ENCODE measurements at places on chromosomes 1 and 21.
A peak's percentile ranks its signal among the peaks of the same experiment; 100 is the strongest.

GRCh38 chr1:193569096-193569982 is 382.9 kb upstream of the B3GALT2 start:
- peak; percentile 16 for DNase-seq

GRCh38 chr1:22606161-22606560 is 30.3 kb upstream of the C1QA start:
- no peak for DNase-seq

GRCh38 chr1:171819946-171820345 is 21.4 kb upstream of the DNM3 start:
- DNase-seq, result no peak

DNA sequence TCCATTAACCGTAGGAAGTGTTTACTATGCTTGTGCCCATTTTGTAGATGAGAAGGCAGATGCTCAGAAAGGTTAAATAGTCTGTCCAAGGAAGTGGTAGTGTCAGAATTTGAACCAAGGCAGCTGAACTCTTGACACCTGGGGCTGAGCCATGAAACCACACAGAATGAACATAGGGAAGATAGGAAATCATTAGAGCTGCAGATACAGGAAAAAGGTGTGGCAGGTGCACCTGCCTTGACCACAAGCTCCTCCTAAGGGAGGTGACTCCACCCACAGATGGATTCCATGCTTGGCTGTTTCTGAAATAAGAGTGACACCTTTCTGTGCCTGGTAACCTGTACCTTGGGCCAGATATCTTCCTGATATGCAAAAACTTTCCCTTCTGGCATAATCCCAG is 69.9 kb upstream of the IGSF21 start:
- DNase-seq, result no peak

GRCh38 chr1:64378826-64379225 is 91.1 kb upstream of the CACHD1 start:
- no peak for DNase-seq

GRCh38 chr1:88401313-88401712 is 282.8 kb upstream of the PKN2 start:
- DNase-seq, result no peak

GRCh38 chr1:9086045-9086444 is 16.6 kb upstream of the SLC2A5 start:
- DNase-seq, result no peak

- no peak for DNase-seq
Measured at GRCh38 chr1:54982739-54983138, 2.3 kb downstream of the TMEM61 start.

GRCh38 chr1:206507284-206508129 is at the start of gene RASSF5:
RASSF5 (plus strand) TSS chr1:206507531; CDS start chr1:206507603, 72 bp downstream.
- DNase-seq, result peak; percentile 95

DNA sequence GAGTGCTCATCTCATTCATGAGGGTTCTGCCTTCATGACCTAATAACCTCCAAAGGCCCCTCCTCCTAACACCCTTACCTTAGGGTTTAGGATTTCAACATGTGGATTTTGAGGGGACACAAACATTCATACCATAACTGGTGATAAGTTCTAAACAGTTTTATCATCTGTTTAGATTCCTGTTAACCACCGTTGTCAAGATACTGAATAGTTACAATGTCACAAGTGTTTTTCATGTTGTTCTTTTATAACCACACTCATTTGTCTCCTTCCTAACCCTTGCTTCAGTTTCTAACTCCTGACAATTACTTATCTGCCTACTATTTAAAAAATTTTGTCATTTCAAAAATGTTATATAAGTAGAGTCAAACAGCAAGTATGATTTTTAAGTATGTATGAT is 86.0 kb downstream of the NCAM2 start:
- no peak for DNase-seq

DNA sequence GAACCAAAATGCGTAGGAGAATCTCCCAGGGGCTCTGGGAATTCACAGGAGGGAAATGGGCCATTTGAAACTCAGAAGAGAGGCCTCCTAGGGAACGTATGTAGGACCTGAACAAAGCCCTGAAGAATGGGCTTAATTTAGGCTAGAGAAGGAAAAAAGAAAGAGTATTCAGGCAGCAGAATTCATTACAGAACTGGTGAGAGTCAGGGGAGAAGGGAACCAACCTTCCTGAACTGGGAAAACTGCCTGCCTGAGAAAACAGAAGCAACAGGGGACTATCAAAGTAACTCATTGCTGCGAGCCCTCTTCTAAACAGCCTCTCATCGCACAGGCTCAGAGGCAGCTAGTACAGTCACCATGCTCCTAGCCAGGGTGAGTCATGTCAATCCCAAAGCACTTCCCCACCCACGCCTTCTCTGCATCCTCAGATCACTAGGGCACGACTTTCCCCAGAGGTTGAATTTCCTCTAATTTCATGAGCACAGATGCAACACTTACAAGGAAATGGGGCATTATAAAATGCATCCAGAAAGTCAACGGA is 98.1 kb downstream of the ADSS2 start:
- DNase-seq, result peak; percentile 49

DNA sequence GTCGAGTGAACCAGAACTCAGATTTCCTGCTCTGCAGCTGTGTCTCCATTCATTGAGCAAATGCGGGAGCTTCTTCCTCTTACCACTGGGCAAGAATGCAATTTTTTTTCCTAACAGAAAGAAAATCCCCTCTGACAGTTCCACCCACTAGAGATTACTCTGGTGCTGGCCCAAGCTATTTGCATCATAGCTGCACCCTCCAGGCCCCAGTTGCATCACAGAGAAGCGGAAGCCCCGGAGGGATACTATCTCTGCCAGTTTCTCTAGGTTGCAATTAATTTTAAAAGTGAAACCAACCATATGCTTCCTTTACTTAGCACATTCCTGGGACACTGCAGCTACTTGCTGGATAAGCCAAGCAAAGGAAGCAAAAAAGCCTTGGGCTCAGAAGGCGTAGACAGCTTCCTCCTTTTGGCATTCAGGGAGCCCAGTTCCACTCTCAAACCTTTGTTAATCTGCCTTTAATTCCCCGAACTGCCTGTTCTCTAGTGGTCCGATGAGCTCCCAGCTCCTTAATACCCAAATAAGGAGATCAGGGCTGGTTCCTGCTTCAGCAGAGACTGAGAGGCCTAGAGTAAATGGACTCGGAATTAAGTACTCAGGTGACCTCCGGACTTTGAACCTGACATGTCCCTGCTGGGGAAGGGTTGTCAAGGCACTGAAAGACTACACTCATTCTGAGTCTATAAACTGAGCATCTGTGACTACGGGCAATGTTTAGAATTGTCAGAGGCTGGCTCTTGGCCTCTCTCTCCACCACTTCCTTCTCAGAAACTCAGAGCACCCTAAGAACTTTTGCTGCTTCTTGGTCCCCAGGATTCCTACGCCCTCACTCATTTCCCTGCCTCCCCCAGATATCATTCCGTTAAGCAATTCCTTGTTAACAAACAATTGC is 72.5 kb upstream of the TNFSF18 start:
- DNase-seq, result peak; percentile 45

GRCh38 chr1:55504306-55504731 is 289.2 kb upstream of the USP24 start:
- DNase-seq, result no peak

GRCh38 chr1:230113235-230113592 is 46.2 kb downstream of the GALNT2 start:
- no peak for DNase-seq

DNA sequence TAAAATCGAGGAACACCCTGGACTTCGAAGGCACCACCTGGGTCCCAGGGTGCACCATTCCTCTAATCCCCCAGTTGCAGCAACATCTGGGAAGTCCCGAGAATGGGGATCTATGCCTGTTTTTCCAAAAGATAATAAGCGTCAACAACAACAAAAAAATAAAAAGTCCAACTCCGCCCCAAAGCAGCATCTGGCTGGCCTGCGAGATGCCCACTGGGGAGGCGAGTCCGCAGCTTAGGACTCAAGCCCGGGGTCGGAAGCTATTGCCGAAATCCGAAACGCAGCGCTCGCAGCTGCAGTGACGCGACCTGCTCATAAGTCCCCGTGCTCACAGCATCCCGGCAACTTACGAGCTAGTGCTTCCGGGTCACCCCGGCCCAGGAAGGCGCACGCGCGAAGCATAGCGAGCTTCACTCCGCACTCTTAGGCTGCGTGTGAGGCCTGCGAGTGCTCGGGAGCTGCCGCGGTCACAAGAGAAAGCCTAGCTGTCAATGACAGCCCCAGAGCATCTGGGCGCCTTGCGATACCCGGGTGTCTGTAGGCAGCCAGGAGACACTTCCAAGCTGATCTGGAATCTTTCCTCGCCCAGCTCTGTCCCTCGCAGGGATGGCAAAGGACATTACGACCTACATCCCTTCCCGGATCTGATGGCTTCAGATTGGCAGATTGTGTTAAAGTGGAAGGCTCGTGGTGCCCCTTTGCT is 9.9 kb upstream of the LTN1 start:
- peak; percentile 96 for DNase-seq

- no peak for DNase-seq
Measured at GRCh38 chr1:98417820-98418219, 243.7 kb upstream of the SNX7 start.

GRCh38 chr1:50967416-50968157 is 2.5 kb upstream of the CDKN2C start:
- no peak for DNase-seq

GRCh38 chr1:205610036-205610435 is 21.8 kb downstream of the ELK4 start:
- no peak for DNase-seq

DNA sequence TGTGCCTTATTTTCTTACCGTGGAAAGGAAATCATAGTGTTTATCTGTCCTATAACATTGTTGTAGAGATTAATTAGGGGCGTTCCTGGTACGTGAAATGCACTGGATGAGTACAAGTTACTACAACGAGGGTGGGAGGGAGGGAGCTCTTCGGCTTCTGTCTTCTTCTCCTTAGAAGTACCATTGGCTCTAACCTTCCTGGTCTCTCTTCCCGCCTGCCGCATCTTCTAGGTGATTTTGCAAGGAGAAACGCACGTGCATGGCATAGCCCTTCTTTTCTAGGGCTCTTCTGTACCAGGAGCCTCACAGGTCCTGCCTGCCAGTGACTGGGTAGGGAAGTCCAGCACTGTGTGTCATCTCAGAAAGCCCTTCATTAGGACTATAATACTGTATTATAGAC is 16.8 kb downstream of the SH3BP5L start:
- DNase-seq, result no peak

GRCh38 chr1:233079574-233079973 is 129.2 kb downstream of the NTPCR start:
- DNase-seq, result no peak

- DNase-seq, result no peak
Measured at GRCh38 chr1:185080422-185080821, 35.1 kb downstream of the RNF2 start.

DNA sequence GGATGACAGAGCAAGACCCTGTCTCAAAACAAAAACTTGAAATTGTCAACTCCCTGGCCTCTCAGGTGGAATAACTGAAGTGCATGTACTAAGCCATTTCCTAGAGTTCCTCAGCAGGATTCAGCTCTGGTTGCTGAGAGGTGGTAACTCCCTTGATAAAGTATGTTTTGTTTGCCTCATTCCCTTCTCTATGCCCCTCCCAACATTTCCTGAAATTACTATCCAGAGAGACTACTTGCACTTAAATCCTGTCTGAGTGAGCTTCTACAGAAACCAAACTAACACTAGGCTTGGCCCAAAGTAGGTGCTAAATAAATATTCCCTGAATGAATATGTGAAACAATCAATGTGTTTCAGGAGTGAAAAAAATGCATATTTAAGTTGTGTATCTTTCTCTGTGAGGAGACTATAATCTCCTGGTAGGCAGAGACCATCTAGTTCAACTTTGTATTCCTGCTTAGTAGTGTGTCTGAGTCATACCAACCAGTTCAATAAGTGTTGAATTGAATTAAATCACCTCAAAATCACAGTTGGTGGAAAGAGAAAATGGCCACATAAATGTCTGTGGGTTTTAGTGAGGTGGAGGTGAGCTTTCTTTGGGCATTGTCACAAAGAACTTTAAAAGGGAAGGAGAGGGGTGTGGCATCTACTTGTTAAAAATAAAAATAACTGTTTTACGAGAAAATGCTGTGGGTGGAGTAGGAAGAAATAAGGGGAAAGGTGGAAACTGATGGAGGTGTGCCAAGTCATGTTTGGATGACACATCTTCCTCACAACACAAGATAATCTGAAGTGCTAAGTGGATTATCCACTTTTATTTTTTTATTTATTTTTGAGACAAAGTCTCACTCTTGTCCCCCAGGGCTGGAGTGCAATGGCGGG is 12.6 kb downstream of the RIMKLA start:
- DNase-seq, result no peak

- no peak for DNase-seq
Measured at GRCh38 chr1:229597877-229598276, 28.0 kb downstream of the TAF5L start.

- no peak for DNase-seq
Measured at GRCh38 chr21:34055615-34056014, 17.8 kb upstream of the MRPS6 start.

DNA sequence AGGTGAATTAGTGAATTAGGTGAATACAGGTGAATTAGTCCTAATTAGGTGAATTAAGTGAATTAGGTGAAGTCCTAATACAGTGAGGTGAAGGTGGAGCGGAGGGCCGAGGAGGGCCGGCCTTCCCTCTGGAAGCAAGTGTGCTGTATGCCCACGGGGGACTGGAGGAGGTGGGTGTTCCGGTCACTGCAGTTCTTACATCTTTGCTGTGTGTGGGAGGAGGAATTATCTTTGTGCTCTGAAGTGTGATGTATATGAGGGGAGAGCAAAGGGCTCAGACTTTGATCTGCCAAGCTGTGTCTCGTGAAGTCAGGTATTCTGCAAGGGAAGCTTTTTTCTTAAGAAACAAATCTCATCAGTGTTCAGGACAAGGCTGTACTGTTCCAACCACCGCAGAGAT is 45.4 kb downstream of the AGPAT3 start:
- no peak for DNase-seq

DNA sequence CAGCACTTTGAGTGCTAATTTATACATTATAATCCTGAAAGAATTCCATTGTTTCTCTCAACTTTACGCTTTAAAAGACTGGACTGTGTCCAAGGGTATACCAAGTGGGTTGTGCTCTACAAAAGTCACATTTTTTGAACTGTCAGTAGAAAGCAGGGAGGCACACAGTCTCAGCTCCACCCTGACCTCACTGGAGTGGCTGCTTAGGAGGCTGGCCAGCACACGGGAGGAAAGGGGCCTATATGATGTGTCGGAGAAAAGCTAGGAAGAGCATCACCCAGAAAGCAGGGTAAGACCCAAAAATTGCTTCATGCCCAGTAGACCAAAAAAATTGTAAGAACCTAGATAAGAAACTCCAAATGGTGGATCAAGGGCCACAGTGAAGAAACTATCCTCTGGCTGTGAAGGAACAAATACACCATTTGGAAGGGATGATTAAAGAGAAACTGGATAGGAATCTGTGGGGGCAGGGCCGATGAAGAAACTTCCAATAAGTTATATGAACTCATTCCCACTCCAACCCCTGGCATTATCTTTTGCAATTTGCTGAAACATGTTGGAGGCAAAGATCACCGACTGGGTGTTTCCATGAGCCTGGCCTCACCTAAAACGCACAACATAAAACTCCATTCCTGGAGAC is 1.9 kb downstream of the S100A10 start:
- DNase-seq, result no peak
